Stimulated activated CD8-positive, alpha-beta memory T cell treated with anti-CD3 and anti-CD28 coated beads, Interleukin-4, amount 100 ng/mL, for 1 hour (primary cell): ENCODE measurements at places on chromosomes 3 and 15.

DNA sequence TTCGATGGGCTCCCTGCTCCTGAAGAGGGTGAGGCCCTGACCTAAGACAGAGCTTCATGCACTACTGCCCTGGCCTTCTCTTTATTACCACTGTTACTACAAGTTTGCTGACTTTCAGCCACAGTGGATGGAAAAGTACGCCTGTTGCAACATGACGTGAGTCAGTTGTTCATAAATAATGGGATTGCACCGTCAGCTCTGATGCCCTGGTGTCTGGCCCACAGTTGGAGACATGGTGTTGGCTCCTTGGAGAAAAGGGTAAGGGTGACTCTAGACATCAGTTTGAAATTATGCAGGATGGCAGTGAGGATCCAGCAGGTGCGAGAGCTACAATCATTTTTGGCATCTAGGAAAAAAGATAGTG lies 5.5 kb downstream of the PAQR5 start:
- no peak for DNase-seq

GRCh38 chr3:64072126-64072525 lies 48.8 kb upstream of the PSMD6 start:
- DNase-seq, result no peak

DNA sequence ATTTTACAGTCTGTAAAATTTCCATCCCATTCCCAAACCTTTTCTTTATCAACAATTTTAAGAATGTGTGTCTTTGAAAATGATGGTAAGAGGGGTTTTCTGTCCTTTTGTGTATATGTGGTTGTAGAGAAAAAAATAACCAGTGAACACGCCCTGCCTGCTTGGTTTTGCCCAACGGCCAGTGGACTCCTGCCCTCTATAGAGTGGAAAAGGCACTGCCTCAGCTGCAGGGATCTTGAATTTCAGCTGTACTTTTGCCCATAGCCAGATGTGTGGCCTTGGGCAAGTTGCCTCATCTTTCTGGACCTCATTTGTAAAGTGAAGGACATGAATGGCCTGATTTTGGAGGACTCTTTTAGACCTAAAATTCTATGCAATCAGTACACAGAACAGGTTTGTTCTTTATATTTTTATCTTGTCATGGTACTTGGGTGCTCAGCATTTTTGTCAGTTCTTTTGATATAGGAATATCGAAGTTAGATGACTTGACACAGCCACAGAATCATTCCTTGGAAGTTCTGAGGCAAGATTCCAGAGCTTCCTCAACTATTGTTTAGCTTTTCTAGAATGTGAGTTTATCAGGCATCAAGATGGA lies 81.0 kb downstream of the CLDN11 start:
- DNase-seq, result no peak

DNA sequence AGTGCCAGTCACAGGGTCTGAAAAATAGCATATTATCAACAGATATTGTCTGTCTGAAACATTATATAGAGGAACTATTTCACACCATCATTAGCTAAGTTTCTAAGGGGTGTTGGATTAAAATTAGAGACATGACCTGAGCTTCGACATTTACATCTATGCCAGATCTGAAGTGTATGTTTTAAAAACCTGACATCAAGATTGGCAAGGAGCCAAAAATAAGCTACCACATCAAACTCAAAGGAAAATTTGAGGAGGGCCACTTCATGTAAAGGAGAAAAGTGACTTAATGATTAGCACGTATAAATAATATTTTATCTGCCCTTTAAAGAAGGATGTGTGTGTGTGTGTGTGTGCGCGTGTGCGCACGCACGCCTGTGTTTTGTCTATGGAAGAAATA lies 752.0 kb upstream of the GRM7 start:
- no peak for DNase-seq

GRCh38 chr3:114760679-114761078 lies 386.4 kb downstream of the ZBTB20 start:
- no peak for DNase-seq

DNA sequence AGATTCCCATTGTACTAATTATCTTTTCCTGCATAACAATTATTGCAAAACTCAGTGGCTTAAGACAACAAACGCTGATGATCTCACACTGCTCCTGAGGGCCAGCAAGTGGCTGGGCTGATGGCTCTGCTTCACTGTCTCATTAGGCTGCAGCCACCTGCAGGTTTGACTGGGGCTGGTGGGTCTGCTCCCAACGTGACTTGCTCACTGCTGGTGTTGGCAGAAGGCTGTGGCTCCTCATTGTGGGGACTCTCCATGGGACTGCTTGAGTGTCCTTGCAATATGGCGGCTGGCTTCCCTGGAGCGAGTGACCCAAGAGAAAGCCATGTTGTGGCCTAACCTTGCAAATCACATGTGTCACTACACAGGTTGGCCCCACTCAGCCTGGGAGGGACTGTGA lies 71.1 kb downstream of the PLXNA1 start:
- no peak for DNase-seq

- DNase-seq, result no peak
Observed at GRCh38 chr15:70569714-70570231, 193.6 kb downstream of the UACA start.

DNA sequence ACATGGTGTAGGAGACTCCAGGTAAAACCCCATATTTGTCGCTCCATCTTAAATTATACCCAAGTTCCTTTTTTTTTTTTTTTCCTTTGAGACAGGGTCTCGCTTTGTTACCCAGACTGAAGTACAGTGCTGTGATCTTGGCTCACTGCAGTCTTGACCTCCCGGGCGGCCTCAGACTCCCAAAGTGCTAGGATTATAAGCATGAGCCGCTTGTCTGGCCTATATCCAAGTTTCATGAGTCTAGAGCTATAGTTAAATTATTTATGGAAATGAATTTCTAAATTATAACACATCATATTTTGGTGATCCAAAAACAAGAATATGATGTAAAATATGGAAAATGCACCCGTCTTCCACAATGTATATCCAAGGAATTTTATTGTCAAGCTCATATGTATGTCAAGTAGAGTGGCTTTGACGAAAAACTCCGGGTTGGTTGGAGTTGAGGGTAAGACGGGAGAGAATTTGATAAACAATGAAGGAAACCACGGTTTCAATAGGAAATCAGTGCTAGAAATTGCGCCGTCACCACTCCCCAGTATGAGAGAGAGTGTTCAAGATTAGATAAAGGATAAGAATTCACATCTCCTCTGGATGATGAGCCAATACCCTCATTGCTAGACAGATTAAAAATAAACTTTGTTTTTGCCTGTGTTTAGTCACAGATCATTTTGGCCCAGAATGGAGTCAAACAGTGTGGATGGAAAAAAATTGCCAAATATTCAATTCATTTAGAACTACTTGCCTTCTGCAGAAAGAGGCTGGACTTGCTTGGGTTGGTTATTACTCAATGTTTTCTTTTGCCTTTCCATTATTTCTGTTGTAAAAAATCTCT lies 209.2 kb upstream of the NR2F2 start:
- DNase-seq, result no peak

DNA sequence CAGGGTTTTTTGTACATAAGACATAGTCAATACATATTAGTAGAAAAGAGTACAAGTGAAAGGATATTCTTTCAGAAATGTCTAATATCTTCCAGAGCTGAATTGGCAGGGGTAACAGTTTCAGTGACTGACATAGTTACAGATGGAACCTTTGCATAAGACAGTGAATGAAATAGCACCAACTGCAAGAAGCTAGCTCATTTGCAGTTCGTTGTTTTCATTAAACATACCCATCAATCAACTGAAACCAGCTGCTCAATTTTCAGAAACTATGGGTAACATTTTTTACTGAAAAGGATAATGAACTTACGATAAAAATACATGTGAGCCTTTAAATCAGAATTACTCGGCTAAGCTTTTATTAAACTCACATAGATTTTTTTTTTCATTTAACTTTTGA lies 93.9 kb upstream of the EPHA3 start:
- DNase-seq, result no peak

- no peak for DNase-seq
Observed at GRCh38 chr3:41418961-41419691, 219.8 kb downstream of the CTNNB1 start.

GRCh38 chr15:100306098-100306497 lies 35.7 kb downstream of the ADAMTS17 start:
- no peak for DNase-seq

- no peak for DNase-seq
Observed at GRCh38 chr15:67042551-67043142, 22.8 kb upstream of the SMAD3 start.
